SK-N-MC (cell line): ENCODE measurements at places on chromosomes 5 and 9.

DNA sequence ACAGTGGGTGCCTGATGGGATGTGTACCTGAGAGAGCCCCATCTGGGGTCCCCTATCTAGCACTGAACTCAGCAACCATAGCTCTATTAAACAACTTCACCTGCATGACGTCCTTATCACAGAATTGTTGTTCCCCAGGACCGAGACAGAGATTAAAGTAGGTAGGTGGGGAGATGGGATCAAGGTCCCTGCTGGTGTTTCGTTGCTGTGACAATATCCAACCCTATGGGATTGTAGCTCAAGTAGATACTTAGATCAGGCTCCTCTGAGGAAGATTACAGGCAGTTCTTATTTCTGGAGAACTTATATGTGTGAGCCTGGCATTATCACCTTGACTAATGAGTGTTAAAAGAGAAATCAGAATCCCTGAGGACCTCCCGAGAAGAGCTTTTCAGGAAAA lies 84.9 kb downstream of the SLC28A3 start:
- DNase-seq: no peak

GRCh38 chr9:69549310-69550202 lies 122.6 kb downstream of the APBA1 start:
- no peak for DNase-seq

DNA sequence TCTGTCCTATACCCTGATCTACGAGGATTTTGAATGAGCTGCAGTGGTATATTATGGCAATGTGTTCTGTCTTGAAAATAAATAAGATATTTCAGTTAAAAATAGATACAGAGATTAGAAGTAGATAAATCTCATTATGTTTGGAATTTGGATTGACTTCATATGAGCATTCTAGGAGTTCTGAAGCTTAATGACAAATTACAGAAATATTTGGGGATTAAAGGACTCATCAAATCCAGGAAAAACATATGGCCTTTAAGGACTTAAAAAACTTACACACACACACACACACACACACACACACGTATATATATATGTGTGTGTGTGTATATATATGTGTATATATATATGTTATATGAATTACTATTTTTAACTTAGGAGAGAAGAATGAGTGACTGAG lies 446.9 kb upstream of the CD180 start:
- DNase-seq: no peak

GRCh38 chr5:41457094-41457493 lies 53.3 kb downstream of the PLCXD3 start:
- DNase-seq: no peak

GRCh38 chr9:20988061-20988460 lies 43.4 kb downstream of the HACD4 start:
- no peak for DNase-seq

GRCh38 chr5:111929867-111930266 lies 172.9 kb upstream of the NREP start:
- no peak for DNase-seq
